HAP-1 (cell line): ENCODE measurements at places on chromosomes 4 and X.

DNA sequence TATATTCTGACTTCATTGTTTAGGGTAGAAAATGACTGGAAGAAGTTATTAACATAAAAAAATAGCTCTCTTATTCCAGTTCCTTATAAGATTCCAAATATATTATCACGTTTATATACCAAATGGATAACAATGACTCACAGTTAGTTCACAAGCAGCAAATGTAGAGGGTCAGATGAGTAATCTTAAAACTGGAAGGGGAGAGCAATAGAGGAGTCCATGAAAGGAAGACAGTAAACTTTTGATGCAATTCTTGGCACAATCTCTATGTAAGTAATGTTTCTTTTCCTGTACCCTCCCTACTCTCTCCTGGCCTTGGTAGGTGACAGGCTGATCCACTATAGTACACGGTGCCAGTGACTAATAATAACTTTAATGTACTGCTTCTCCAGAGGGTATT is 259.0 kb upstream of the TRPC5 start:
- no peak for DNase-seq

- no peak for DNase-seq
Measured at GRCh38 chr4:156832886-156833285, 138.7 kb downstream of the PDGFC start.

GRCh38 chr4:140448162-140448561 is 20.7 kb upstream of the CLGN start:
- no peak for DNase-seq

DNA sequence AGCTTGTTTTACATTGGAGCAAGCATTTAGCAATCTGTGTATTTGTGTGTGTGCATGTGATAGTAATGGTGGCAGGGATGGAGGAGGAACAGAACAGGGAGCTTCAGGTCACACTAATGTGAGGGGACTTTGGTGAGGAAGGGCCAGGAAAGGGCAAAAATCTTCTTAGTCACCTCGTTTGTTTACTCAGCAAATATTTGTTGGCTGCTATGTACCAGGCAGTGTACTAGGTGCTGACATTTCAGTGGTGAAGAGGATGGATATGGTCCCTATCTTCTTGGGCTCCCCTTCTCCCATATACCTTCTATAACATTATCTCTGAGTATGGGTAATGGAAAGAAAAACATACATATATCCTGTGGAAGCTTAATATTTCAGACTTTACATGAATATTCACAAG is 48.5 kb upstream of the HDAC8 start:
- DNase-seq = no peak

DNA sequence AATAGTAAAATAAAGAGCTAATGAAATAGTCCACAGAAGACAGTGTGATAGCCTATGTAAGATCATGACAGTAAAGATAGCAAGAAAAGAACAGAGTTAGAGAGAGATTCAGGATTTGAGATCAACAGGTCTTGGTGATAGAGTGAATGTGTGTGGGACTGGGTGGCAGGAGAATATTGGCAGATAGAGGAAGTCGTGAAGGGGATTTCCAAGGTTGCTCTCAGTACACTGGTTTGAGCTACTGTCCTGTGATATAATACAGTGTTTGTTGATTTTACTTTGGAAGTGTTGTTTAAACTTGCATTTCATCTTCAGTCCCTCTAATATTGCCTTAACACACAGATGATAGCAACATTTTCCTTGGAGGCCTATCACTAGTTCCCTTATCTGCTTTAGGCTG is 44.1 kb downstream of the DTHD1 start:
- no peak for DNase-seq

- peak; percentile 11 for DNase-seq
Measured at GRCh38 chrX:105190252-105190853, 30.1 kb downstream of the TEX13A start.

- DNase-seq = no peak
Measured at GRCh38 chr4:101393256-101393655, 45.9 kb upstream of the PPP3CA start.

DNA sequence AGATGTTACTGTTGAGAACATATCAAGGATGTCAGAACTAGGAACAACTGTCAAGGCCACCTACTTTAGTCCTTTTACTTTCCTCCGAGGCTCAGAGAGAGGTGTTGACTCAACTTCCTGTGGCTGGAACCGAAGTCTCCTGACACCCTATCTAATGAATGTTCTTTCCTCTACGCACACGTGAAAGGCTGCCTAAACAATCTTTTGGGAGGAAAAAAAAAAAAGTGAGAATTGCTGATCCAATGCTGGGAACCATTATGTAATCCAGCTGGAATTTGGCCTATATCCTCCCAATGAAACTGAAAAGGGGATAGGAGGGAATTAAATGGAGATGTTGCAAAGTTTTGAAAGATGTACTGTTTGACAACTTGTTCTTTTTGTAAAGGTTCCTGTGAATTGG is 8.3 kb upstream of the MAP7D3 start:
- DNase-seq = no peak

DNA sequence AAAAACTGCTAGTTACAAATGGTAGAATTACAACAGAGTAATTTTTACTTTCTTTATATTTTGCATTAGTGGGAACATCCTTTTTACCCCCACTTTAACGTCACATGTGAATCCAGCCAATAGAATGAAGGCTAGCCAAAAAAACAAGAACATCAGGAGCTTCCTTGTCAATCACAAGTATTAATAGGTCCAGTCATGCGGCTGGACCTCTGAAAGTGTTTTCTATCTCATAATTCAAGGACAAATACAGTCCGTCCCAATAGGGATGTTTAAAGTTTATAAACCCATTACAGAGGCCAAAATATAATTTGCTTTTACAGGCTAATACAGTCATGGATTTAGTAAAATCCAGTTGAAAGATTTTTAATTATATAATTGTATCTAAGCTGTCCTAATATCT is 110.7 kb downstream of the APBB2 start:
- DNase-seq = no peak

DNA sequence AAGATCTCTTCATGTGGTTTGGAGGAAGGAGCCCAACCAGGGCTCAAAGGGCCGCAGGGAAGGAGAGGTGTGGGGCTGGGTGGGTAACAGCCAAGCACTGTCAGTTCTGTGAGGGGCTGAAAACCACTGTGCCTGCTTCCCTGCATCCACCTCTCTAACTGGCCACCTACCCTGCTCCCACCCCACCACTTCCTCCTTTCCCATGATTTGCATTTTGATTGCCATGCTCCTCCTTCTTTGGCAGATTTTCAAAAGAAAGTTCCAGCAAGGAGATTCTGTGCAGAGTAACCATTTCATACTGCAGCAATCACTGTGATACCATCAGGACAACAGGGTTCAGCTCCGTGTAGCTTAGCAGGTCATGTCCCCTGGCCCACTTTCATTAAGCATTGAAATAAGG is 1.8 kb downstream of the ZNF674 start:
- no peak for DNase-seq

DNA sequence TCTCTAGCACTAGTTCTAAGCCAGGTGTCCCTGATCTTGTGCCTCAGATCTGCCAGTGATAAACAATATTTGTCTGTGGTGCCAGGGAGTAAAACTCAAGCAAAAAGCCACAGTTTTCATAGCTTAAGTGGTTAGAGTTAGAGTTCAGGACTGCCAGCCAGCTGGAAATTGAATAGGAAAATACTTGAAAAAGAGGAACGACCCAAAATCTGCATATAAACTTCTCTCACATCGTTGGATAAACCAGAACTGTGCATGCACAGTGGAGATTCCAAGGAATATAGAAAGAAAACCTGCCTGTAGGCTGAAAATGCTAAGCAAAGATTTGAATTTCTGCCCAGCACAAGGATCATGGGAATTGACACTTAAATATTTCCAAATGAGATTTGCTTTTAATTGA is 35.0 kb upstream of the GNPDA2 start:
- no peak for DNase-seq

GRCh38 chrX:15216280-15216679 is 53.6 kb downstream of the ASB9 start:
- no peak for DNase-seq

GRCh38 chr4:120052856-120053255 is 13.8 kb downstream of the MAD2L1 start:
- DNase-seq = no peak

DNA sequence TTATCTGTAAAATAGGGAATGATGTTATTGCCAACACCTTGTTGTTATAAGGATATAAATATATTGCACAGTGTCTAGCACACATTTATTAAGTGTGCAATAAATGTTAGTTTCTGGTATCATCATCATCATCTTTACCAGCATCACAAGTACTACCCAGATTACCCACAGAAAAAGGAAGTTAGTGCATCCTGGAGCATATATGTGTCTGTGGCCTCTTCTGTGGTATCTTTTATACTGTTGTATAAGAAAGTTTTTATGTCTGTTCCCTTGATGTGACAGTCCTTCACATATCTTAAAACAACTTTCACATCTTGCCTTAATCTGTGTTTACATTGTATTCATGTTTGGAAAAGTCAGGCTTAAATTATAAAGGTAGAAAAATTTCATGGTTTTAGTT is 10.0 kb downstream of the EXOSC9 start:
- no peak for DNase-seq

DNA sequence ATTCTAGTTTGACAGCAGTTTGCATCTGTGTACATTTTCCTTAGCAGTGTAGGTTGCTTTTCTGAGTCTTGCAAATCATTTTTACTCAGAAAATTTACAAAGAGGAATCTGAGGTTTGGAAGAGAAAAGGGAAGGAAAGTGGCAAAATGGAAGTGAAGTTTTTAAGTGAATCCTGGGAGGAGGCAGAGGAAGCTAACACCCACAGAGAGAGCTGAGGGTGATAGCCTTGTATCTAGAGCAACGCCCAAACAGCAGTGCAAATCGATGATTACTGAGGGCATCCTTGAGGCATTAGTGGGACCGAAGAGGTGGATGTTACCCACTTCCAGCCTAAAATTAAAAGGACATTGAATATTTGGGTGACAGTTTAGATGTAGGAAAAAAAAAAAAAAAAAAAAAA is 31.8 kb downstream of the KLF3 start:
- no peak for DNase-seq

DNA sequence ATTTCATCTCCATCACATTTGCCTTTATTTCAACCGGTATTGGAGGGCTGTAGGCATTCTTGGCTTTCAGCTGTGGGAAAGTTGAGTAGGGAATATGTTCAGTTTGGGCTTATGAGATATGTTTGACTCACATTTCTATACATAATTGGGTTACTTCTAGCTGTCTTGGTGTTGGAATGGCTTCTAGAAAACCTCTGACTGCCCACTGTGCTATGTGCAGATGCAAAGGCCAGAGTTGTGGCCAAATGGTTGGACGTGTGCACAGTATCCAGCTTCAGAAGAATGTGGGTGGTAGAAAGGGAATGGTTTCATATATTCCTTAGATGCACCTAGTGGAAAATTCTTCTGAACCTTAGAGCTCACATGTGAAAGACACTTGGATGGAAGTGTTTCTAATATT is 92.6 kb upstream of the H2AZ1 start:
- DNase-seq = no peak

- DNase-seq = no peak
Measured at GRCh38 chr4:985123-985830, 1.6 kb upstream of the IDUA start.

GRCh38 chr4:183633476-183634400 is 25.2 kb downstream of the RWDD4 start:
- peak; percentile 25 for DNase-seq

GRCh38 chr4:77100234-77100633 is 24.4 kb upstream of the CCNI start:
- no peak for DNase-seq

GRCh38 chr4:94802091-94802490 is 44.3 kb downstream of the BMPR1B start:
- DNase-seq = no peak

- no peak for DNase-seq
Measured at GRCh38 chrX:103783971-103784370, 7.3 kb downstream of the PLP1 start.

- no peak for DNase-seq
Measured at GRCh38 chr4:72631296-72631695, 62.3 kb upstream of the ADAMTS3 start.

DNA sequence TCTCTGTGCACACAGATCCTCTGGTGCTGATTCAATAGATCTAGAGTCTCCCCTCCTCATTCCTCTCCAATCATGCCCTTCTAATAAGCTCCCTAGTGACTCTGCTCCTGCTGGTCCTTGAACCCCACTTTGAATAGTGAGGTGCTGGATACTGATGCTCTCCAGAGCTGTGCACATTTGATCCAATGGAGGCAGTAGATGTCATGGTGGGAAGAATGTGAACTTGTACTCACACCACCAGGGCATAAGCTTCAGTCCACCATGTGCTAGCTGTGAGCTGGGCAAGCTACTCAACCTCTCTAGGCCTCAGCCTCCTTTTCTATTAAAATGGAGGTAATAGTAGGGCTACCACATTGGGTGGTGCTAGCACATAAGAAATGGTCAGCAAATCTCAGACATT is 241.1 kb downstream of the SPATA18 start:
- no peak for DNase-seq
